NCI-H774 (cell line): ENCODE measurements at places on chromosomes 3 and 15.

DNA sequence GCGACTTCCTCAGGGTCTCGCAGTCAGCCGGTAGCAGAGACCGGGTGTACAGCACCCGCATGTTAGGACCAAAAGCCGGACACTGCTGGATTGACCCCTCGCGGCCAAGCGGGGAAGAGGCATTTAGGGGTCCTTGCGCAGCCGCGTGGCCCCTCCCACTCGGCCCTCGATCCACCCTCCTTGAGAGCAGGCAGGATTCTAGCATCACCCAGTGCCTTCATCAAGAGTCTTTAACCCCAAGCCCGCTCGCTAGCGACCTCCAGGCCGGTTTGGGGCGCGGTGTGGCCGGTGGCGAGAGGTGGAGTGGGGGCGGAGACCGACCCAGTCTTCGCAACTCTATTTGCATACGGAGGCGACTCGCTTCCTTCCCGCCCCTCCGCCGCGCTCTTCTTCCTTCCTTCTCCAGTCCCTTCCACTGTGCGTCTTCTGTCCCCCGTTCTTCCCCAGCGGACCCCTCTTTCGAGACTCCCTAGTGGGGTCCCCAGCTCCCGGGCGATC, at the start of gene ST6GAL1:
Gene ST6GAL1 (plus strand): TSS at position 384 of the 498 bp plus-strand sequence. CDS start 112,178 bp downstream, outside the sequence.
- DNase-seq: no peak

GRCh38 chr3:30142946-30143345, 463.5 kb upstream of the TGFBR2 start:
- DNase-seq: no peak

- DNase-seq: no peak
Observed at GRCh38 chr3:187939891-187940290, 194.6 kb upstream of the BCL6 start.

DNA sequence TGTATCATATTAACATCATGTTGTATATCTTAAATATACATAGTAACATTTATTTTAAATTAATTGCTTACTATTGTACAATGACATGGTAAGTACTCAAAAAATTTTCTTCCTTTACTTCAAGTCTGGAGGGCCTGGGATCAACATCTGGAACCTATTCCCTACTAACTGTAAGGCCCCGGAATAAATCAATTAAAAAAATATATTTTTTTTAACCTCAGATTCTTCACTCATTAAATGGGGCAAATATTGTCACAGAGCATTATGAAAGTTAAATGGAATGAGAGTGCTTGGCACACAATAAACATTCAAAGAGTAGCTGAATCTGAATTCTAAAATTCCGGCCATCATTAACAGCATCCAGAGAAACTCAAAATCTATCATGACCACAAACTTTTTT, 16.5 kb downstream of the GSK3B start:
- no peak for DNase-seq

DNA sequence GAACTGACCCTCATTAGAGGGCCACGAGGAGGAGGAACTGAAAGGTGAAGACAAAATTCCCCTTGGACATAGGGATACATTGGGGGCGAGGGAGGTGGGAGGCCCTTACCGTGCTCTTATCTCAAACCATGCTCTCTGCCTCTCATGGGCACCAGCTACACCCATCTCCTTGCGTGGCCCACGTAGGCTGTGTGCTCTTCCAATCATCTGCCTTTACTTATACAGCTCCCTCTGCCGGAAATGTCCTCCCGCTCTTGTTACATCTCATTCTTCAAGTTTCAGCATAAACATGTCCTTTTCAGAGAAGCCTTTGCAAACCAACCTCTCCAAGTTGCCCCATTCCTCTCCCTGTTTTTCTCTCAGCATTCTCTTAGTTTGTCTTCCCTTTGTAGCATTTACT, 307.8 kb upstream of the PROK2 start:
- DNase-seq: no peak

DNA sequence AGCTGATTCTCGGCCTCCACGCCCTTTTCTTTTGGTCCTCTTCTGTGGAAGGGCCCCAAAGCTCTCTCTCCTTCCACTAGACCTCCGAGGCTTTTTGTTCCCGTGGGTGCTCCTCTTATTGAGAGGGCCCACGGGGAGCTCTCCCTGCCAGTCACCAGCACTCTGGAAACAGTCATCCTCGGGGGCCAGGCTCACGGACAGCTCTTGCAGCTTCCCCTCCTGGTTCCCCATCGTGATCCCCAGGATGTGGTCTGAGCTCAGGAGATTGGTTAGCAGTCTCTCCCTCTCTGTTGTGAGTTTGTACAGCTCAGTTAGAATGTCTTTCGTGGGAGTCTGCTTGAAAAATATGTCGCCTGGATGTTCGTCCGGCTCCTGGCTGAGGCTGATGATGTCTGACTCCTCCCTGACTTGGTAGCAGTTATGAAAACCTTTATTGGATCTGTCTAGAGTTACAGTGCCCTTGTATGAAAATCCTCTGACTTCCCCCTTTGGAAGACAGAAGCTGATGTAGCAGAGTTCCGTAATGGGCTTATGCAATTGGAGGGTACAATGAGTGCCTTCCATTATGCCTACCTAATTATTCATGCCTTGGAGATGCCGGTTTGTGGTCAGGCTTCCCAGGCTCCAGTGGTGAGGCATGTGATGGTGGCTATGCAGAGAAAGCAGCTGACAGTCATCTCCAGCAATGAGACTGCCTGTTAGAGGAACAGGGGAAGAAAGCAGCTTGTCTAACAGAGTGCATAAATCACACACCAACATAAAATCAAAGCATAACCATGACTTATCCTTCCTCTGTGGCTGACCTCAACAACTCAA, 40.0 kb downstream of the FMN1 start:
- no peak for DNase-seq

- no peak for DNase-seq
Observed at GRCh38 chr3:67517781-67518180, 136.6 kb downstream of the SUCLG2 start.

- DNase-seq: no peak
Observed at GRCh38 chr15:20344601-20345400, 196.8 kb downstream of the GOLGA6L6 start.

DNA sequence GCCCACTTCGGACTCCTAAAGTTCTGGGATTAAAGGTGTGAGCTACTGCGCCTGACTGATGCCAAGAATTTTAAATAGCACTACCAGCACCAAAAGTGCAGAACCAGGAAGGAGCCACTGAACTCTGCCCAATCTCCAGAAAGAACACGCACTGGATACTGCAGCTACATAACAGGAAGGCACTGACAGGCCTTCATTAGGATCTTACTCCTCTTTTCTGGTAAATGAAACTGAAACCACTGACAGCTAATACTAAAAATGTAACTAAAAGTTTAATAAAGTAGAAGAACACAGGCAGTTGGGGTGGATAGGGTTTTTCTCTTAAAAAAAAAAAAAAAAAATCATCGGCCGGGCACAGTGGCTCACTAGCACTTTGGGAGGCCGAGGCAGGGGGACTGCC, 74.1 kb upstream of the CHRM5 start:
- DNase-seq: no peak

GRCh38 chr3:71258526-71258925, 325.0 kb downstream of the FOXP1 start:
- DNase-seq: no peak

DNA sequence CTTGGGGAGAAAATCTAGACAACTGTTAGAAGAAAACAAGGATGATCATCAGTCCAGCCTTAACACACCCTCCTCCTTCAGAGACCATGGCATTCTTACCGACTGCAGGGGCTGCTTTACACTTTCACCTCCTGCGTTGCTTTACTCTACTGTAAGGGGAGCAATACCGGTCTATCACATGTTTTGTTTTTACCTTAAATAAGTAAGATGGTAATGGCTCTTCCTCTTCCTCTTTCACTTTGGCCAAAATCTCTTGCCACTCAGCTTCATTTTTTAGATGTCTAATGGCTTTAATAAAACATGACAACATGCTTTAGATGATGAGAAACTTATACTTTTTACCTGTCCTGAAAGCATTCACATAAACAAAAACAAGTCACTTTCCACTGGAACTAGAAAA, 33.4 kb upstream of the STIMATE start:
- DNase-seq: no peak

DNA sequence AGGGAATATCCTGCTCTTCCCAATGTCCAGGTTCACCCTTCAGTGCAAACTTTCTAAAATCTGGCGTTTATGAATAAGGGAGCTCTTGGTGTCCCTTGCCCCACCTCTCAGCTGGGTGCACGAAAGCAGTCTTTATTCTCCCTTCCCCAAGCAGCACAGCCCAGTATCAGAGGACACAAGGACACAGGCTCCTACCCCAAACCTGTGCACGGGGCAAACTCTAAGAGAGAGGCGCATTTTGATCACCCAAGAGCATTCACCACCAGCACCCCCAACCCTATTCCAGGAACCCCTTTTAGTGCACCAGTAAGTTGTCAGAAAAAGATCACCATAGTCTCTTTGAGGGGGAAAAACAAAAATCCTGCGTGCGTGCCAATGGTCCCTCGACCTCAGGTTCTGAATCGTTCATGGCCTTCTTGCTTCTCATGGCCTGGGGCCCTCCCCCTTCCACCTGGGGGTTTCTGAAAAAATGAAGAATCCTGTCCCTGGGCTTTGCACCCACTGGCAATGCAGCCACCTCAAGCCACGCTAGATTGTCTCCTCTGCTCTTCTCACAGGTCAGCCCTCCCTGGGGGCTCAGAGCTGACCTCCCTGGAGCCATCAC, 78.9 kb downstream of the FAM174B start:
- DNase-seq: no peak

GRCh38 chr15:47507221-47507985, 209.9 kb upstream of the SEMA6D start:
- DNase-seq: no peak

DNA sequence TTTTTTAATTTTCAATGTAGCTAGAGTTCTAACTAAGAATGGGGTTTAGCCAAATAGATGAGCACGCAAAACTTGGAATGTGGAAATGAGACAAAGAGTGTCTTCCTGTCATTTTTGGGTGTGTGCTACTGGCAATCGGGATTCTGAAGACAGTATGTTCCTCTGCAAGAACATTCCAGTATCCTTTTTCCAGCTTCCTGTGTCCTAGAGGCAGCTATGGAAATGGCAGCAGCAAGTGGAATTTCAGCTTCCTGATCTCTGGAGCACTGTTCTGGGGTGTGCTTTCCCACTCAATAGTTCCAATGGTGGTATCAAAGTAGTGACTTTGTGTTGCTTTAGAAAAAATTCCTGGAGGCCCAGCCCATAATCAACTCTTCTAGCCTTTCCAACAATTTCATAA, 642.9 kb upstream of the KCNMB2 start:
- DNase-seq: no peak

DNA sequence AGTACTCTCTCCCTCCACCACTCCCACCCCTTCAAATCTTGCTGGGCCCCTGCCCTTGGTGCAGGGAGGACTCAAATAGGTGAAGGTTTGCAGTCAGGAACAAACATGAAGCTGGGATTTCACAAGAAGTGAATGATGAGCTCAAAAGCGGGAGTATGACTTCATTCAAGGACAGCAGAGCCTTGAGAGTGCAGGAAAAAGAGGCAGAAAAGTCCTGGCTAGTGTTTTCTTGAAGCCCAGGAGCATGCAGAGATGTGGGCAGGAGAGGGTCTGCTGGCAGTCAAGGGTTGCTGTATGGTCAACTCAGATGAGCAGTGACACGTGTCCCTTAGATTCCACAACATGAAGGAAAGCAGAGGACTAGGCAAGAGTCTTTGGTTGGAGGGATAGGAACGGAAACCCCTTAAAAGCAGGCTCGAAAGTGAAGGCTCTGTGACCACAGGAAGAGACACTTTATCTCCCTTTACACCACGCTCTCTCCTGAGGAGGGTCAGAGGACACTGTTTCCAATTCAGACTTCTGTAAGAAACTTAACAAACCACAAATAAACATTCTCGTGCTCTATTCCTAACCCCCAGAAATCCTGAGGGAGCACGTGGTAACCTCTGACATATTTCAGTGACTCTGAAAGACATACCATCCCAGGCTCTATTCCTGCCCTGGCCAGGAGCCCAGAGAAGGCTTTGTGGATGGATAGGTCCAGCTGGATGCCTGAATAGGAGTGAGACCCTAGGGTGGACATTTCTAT, 168.0 kb upstream of the NDN start:
- DNase-seq: no peak

DNA sequence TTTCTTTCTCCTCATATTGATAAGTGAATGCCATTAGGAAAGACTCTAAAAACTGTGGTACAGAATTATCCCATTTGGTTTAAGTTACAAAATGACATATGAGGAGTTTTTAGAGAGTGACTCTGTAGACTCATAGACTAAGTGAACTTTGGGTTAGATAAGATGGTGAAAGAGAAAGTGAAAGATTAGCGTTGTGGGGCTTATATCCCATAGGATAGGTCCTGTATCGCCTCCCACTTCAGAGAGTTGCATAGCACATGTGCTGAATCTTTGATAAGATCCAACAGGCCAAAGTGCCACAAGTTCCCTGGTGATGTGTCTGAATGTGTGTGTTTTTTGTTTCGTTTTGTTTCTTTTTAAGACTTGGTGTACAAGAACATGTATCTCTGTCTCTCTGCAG, 666.9 kb downstream of the MECOM start:
- no peak for DNase-seq

DNA sequence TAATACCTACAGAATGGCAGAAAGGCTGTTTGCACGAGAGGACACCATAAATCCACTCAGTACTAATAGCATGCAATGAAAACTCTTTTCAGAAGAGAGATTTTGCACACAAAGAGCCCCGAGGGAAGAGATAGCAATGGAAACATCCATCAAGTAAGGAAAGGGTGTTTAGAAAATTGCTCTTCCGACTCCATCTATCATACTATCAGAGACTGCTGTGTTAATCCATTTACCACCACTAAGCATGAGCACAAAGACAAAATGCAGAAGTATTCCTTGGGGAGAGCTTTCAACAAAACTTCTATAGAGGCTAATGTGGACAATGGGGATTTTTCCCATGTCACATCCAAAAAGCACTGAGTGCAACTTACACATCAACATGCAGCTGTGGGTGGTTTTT, 72.1 kb upstream of the PLAAT1 start:
- no peak for DNase-seq

DNA sequence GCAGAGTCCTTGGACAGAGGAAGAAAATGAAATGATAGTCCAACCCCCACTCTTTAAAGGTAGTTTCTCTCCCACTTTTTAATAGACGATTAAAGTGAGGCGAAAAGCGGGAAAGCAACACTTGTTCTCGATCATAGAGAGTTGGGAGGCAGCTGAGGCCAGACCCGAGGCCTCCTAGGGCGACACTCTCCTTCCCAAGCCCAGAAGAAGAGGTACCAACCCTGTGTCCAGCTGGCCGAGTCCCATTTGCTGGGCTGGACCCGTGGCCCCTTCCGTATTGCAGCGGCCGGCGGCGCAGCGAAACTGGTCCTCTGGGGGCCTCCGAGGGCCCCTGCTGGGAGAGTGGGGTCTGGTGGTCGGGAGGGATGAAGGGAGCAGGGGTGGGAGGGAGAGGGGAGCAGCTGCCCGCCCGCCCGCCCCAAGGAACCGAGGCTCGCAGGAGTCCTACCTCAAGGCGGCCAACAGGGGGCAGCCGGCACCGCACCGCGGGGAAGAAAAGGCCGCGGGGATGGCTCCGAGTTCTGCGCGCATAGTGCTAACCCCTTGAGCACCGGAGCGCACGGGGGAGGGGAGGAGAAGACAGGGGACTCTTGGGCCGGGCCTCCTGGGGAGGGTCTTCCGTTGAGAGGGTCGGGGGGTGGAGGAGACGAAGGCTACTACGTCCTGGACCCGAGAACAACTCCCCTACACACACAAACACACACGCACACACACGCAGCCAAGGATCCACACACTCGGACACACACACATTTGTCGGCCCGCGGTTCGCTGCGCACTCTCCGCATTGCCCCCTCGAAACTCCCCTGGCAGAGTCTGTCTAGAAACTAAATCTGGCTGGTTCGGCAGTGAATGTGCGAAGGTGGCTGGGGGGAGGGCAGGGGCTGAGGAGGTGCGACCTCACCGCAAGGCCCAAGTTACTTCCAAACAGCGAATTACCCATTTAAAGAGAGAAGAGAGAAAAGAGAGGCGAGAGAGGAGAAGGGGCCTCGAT, 2.0 kb downstream of the WNT5A start:
- peak; percentile 33 for DNase-seq

GRCh38 chr15:42456531-42456930, 34.4 kb downstream of the ZNF106 start:
- no peak for DNase-seq
